ENCODE measurements at places on chromosomes 5 and 9.

GRCh38 chr9:36872641-36873040, 161.4 kb downstream of the PAX5 start:
- DNase-seq, result no peak

DNA sequence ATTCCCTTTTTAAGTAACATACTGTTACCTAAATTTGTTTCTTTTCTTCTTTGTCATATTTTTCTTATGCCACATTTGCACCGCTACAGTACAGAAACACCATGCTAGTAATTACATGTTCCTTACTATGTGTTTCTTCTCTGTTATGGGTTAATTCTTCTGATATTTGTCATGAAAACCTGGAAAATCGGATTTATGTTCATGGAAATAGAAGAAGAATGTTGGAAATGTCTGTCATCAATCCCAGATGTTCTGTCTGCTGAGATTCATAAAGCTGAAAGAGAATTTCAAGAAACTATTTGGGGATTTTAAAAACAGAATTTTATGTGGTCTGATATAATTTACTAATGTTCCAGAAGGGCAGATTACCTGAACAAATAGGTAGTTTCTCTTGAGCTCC, 305.2 kb upstream of the NREP start:
- no peak for DNase-seq

- no peak for DNase-seq
These were observed 85.4 kb downstream of the MAN2A1 start for GRCh38 chr5:109775130-109775529.

- DNase-seq, result no peak
These were observed 40.9 kb upstream of the CTNNA1 start for GRCh38 chr5:138712324-138712723.

DNA sequence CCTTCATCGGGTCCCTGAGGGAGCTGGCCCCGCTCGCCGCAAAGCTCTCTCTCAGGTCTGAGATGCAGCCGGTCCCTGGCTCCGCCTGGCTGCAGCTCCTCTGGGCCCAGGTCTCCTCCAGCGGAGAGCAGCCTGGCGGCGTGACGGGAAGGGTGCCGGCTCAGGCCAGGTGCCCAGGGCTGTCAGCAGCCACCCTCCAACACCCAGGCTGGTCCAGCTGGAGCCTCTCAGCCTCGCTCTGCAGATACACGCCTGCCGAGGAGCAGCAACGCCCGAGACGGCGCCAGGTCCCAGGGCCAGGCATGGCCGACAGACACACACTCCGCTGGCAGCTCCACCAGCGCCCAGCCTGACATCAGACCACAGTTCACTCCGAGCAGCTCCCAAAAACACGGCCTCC, 25.6 kb downstream of the FAM163B start:
- DNase-seq, result no peak

GRCh38 chr5:41841325-41841724, 28.9 kb downstream of the OXCT1 start:
- DNase-seq, result no peak

GRCh38 chr5:119418606-119419100, 33.6 kb upstream of the HSD17B4 start:
- peak; percentile 22 for DNase-seq

- peak; percentile 24 for DNase-seq
These were observed 247.1 kb upstream of the ANKRD55 start for GRCh38 chr5:56480078-56480704.

GRCh38 chr5:77859306-77859705, 83.2 kb upstream of the TBCA start:
- no peak for DNase-seq

- no peak for DNase-seq
These were observed 14.1 kb upstream of the MAP1B start for GRCh38 chr5:72093217-72093616.

DNA sequence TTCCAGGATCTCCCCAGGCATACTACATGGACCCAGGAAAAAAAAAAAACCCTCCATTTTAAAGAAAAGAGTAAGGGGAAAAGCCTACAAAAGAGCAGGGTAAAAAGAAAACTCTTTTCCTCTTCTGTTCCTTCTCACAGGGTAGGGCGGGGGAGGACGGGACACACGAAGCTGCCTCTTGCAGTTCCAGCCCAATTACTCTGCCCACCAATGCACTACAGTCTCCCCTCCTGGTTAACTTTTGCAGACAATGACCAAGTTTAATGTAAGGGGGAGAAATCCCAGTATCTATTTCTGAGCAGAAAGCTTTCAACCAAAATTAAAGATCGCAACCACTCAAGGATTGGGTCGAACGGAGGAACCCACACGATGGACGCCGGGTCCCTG, 1.3 kb downstream of the BRD3 start:
- DNase-seq, result peak; percentile 69

DNA sequence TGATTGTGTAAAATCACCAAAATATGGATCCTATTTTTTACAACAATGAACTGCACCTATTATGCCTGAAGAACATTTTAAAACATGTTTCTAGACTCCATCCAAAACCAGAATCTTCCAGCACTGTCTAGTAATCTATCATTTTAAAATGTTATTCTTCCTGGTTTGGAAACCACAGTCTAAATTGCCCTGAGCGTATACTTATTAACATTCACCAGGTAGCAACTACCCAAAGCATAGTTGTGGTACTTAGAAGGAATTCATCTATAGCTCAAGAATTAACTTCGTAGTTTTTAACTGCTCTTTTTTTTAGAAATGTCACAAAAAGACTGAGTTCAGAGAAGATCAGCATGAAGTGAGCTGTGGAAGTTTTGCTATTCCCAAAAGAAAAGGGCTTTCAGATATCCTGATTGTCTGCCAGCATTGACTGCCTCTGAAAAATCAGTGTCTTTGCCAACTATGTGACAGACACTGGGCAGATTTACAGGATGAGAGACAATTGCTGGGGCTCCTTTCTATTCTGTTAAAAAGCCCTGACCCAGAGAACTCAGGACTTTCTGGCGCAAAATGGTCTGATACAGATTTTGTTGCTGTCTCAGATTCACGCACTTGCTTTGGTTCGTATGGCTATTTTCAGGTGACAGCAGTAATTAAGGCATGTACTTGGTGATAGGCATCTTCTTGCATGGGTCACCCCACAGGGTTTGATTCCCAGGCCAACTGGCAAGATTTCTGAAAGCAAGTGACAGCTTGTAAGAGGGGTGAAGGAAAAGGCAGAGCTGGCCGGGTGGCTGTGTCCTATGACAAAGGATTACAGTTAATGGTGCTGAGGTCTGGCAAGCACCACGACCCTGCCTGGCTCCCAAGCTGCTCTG, 152.5 kb upstream of the RAI14 start:
- no peak for DNase-seq

DNA sequence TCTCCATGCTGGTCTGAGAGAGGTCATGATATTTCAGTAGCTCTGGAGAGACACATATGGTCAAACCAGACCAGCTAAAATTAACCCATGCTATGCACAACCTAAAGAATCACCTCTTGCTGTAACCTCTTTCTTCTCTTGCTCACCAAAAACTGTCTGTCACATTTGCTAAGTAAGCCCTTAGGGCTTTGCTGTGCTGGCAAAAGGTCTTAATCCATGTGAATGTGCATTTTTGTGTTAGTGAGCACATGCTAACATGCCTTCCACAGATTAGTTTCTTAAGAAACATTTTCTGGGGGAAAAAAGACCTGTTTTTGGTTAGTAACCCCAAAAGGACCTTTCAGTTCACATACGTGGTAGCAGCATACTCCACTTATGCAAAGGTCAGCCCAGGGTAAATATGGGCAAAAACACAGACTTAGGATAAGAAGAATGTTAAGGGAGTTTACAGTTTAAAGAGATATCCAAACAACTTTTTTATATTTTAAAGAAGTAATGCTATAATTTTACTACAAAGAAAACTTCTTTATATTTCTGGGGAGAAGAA, 124.2 kb upstream of the CCDC152 start:
- DNase-seq, result no peak

DNA sequence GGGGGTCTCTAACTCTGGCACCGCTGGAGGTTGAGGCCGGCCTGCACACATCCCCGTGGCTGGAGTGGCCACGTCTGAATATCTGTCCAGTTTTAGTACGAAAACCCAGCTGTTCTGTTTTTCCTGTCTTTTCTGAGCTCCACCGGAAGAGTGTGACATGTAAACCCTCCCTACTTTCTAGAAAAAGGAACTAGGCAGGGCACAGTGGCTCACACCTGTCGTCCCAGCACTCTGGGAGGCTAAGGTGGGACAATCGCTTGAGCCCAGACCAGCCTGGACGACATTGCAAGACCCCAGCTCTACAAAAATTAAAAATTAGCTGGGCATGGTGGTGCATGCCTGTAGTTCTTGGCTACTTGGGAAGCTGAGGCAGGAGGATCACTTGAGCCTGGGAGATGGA, 8.2 kb upstream of the PHYKPL start:
- no peak for DNase-seq

DNA sequence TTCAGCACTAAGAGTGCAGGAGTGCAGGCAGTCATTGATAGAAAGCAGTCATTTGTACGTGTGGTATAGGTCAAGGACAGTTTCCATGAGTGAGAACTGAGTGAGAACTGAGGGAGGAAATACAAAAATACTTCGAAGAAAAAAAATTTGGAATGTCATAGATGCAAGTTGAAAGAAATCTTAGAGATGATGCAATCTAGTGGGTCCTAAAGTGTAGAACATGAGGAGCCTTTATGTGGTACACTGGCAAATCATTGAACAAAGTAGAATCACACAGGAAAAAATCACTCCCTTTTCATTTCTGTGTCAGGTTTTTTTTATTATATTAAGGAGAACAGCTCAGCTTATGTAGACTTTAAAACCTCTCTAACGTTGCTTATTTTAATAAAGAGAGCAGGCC, 26.4 kb upstream of the SLC1A1 start:
- DNase-seq, result no peak

- peak; percentile 37 for DNase-seq
These were observed 119.6 kb upstream of the FST start for GRCh38 chr5:53360811-53361210.

- no peak for DNase-seq
These were observed 97.7 kb downstream of the GDNF start for GRCh38 chr5:37742111-37742510.

DNA sequence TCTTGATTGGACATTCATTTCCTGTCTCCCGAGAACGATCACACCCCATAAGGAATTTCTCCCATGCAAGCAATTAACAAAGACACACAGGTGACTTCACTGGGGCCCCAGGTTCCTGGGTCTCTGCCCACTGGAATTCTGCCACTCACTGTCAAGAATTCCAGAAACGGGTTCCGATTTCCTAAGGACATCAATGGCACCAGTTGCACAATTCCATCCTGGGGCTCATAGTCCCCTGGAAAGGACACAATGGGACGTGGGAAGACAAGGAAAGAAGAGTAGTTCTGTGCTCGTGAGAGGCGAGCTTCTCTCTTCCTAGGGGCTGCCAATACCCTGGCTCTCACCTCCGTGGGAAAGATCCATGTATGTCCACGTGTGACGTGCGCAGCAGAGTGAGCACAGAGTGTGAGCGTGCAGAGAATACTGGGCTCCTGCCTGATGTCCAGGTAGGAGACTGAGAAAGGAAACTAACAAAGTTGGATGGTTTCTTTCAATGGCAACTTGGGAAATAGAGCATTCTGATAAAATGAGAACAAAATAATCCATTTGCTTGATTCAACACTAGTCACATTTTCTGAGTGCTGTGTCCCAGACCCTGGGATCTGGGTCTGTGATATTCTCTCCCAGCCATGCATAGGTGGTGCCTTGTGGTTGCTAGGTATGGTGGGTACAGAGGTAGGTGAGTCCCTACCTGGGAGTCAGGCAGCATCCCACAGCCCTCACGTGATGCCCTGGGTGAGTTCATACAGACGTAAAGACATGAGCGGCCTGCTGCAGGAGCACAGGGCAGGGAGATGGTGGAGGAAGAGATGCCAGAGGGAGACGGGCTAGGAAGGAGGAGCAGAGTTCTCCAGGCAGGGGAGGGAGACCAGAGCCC, 159.8 kb downstream of the COL23A1 start:
- DNase-seq, result no peak

DNA sequence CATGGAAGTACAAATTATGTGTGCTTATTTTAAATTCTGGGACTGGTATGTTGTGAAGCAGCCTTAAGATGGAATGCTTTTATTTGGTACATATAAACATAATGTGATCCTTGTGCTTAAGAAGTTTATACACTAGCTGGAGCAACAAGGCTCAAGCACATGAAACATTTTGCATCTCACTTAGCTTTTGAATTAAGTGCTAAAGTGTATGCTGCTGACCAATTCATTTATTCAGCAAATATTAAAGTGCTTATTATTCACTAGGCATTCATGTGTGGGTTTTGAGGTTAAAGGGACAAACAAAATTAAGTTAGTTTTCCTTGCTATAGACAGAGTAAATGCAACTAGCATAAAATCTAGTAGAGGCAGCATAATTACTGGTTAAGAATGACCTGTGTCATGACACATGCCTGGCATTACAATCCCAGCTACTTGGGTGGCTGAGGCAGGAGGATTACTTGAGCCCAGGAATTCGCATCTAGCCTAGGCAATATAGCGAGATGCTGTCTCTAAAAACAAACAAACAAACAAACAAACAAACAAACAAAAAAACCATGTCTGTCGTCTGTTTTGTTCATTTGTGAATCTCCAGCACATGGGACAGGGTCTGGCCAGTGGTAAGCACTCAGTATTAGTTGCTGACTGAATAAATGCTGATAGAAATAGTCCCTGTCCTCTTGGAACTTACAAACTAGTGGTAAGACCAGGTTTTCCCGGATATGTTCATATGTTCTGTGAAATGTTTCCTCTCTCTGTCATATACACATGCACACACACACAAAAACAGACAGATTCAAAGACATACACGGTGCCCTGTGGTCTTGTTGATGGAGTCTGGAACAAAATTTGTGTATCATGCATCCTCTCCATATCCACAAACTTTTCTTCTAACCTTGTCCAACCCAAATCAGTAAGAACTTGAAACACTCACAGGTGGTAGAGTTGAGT, 41.9 kb upstream of the TNFAIP8 start:
- no peak for DNase-seq

DNA sequence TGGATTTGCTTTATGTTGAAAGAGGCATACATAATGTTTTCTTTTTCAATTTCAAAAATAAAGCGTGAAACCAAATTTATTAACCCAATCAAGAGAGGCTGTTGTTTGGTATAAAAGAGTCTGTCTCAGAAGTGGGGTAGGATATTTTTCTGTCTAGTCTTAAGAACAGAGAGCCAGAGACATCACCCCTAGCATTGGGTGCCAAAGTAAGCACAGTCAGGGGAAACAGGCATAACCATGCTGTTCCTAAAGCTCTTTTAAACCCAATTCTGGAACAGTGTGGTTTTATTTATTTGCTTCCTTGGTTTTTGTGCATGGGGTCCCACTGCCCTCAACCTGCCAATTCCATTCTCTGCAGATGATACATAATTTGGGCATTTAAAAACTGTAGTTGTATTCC, 88.2 kb downstream of the UBE2R2 start:
- DNase-seq, result no peak

DNA sequence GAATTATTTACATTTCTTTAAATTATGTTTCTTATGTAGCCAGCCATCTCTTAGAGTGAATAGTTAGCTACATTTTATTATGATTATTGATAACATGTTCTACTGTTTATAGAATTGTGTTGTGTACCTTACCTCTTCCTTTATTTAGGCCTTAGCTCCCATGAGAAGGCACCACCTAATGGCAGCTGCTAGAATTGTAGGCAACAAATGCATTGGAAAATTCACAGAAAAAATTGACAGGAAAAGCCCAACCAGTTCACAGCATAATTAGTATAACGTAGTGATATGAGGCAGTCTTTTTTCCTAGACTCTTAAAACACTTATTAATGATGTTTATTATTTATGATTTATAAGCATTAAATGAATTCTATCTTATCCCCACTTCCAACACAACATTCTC, 175.8 kb downstream of the WDR70 start:
- no peak for DNase-seq

Data from hepatic stellate cell (primary cell).